Progenitor cell of endocrine pancreas (in vitro differentiated cells): ENCODE measurements at places on chromosomes 13 and 19. TPM values are rescaled to one million over a fixed set of nuclear protein-coding genes. Genes with fewer than 3 reads are reported as not detected.

Gene LILRB5
- not detected in 2 replicates for total RNA-seq

Gene LPAR2
- 164 and 170 TPM in 2 replicates for total RNA-seq

Gene TMEM86B
- total RNA-seq, result 10.0 and 12.0 TPM in 2 replicates

Gene PCDH9
- 1.7 and 2.3 TPM in 2 replicates for total RNA-seq

Gene FCAR
- not detected in 2 replicates for total RNA-seq

Gene LMTK3
- 11.4 and 12.7 TPM in 2 replicates for total RNA-seq

Gene FXYD1
- not detected in 2 replicates for total RNA-seq

Gene ACP7
- not detected in 2 replicates for total RNA-seq

GRCh38 chr13:20395061-20395916 is 130.4 kb downstream of the CRYL1 start:
- DNase-seq, result no peak

DNA sequence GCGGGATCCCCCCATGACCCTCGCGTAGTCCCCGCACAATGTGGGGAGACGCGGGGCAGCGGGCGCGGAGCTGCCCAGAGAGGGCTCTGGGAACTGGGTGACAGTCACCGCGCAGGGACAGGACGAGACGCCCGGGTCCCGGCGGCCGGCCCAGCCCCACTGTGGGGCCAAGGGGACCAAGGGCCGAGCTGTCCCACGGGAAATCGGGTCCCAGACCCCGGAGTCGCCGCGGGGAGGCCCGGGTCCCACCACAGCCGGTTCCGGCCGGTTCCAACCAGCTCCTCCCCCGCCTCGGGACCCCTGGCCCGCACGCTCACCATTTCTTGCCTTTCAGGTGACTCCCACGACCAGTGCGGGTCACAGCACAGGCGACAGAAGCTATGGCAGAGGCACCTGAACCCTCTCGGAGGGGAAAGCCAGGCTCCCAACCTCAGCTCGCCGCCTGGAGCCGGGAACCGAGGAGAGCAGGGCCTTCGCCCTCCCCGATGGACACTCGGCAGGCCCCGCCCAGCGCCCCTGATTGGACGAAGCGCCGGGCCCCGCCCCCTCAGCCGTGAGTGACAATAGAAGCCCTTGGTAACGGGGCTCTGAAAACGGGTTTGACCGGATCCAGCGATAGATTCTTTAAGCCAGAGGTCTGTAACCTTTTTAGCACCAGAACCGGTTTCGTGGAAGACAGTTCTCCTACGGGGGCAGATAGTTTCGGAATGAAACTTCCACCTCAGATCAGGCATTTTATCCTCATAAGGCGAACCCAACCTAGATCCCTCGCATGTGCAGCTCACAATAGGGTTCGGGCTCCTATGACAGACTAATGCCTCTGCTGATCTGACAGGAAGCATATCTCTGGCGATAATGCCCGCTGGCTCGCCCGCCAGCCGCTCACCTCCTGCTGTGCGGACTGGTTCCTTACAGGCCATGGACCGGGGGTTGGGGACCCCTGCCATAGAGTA is at the start of gene ZNF433:
ZNF433 (minus strand) TSS at position 460 of the 953 bp plus-strand sequence; CDS start at position 320, 140 bp downstream.
- peak; percentile 98 for DNase-seq

DNA sequence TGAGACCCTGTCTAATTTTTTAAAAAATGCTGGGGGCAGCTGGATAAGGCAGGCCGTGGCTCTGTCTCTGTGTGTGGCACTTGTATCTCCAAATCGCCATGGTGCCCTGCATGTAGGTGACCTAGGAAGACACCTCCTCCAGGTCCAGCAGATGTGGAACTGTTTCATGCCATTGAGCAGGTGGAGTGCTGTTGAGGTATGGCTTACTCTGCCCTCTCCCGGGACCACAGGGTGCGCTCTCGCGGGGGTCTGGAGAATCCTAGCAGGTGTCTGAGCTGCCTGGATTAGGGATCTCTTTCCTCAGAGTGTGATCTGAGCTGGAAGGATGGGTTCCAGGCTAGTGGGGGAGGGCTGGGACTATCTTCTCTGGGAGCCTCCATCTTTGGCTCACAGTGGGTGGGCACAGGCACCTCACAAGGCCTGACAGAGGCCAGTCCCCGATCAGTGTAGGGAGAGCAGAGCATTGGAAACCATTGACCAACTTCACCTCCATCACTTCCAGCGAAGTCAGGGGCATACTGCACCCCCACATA is 67.7 kb upstream of the TM9SF2 start:
- no peak for DNase-seq

DNA sequence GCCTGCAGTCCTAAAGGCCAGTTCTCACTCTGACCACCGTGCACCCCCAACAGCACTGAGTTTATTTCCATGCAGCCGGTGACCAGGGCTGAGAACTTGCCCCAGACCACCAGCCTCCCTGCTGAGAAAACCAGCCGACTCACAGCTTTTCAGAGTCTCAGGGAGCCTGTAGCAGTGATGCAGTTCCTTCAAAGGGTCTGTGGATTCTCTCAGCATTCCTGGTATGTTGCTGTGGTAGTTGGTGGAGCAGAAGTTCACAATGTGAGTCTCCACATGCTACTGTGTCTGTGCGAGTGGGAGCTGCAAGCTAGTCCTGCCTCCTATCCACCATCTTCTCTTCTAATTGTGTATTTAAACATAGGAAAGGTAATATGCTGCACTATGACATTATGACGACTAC is 254.9 kb upstream of the KLF12 start:
- DNase-seq, result no peak

DNA sequence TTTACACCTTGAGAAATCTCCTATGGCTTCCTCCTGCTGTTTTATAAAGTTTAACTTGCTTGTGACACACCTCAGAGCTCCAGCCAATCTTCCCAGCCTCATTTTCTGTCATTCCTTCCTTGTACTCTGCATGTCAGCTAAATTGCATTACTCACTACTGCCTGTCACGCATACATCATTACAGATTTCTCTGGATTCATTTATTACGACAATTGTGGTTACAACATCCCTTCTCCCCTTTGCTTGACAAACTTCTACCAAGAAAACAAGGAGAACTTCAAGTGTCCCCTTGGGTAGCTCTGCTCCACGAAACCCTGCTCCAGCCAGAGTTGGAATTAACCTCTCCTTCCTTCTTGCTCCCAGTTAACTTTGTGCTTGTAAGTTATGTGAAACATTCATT is 22.0 kb upstream of the GPR18 start:
- no peak for DNase-seq

- DNase-seq, result no peak
These were observed 168.7 kb upstream of the MYO16 start for GRCh38 chr13:108460746-108461145.

- no peak for DNase-seq
These were observed 65.4 kb upstream of the WDFY2 start for GRCh38 chr13:51518827-51519226.

- DNase-seq, result no peak
These were observed 68.4 kb downstream of the TEX26 start for GRCh38 chr13:31000889-31001288.

DNA sequence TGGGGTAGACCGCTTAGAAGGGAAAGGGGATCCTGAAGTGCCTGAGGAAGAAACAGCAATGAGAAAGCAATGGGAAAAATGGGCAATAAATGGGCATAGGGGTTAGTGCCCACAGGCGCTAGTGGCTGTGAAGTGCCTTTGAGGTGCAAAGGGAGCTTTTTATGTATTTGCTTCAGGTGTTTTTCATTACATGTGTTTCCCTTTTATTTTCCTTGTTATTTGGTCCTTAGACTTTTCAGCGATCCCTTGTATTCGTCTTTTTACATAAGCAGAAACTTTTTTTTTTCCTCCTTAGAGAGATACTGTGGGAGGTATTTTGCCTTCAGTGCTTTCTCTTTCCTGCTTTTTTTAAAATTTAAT is 19.6 kb downstream of the NFIX start:
- no peak for DNase-seq

- no peak for DNase-seq
These were observed 5.1 kb upstream of the GTF3A start for GRCh38 chr13:27419328-27419727.

GRCh38 chr13:44404261-44405132 is 30.9 kb downstream of the SERP2 start:
- DNase-seq, result no peak

DNA sequence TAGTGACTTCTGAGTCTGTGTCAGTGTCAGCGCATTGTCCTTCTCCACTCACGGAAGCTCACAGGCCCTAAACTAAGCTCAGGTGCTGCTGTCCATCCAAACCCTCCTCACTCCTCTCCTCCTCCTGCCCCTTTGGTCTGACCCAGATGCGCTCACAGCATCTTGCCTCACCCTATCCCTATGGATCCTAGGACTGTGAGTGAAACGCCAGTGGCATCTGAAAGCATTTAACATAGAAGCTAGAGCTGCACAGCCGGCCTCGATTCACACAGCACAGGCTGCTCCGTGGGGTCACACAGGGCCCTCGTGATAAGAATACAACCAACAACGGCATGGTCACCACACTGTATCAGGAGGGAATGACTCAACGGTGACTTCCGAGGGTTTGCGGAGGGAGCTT is 149.1 kb upstream of the SPACA7 start:
- DNase-seq, result no peak

- DNase-seq, result no peak
These were observed 24.3 kb upstream of the CEACAM21 start for GRCh38 chr19:41551711-41552110.

- DNase-seq, result peak; percentile 31
These were observed 65.9 kb upstream of the ZNF599 start for GRCh38 chr19:34838753-34839431.

GRCh38 chr13:39536274-39536673 is 66.7 kb downstream of the LHFPL6 start:
- DNase-seq, result no peak

- no peak for DNase-seq
These were observed 78.3 kb downstream of the FOXO1 start for GRCh38 chr13:40588101-40588500.

- DNase-seq, result no peak
These were observed 23.4 kb downstream of the DOT1L start for GRCh38 chr19:2187159-2187558.

DNA sequence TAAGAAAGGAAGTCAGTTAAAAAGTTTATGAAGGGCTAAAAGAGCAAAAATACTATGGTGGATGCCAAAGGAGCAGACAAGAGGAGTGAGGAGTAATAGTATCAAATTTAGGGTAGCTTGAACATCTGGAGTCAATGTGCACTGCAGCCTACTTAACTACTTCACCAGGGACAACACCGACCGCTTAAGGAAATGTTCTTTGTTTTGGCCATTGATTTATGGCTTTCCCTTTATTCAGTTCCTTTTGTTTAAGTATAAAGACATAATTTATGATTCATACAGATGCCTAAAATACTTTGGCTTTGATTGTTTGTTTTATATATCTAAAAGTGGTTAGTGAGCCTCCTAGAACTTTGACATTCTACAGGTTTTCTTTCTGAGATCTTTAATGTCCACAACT is 276.3 kb upstream of the PRR20A start:
- no peak for DNase-seq

DNA sequence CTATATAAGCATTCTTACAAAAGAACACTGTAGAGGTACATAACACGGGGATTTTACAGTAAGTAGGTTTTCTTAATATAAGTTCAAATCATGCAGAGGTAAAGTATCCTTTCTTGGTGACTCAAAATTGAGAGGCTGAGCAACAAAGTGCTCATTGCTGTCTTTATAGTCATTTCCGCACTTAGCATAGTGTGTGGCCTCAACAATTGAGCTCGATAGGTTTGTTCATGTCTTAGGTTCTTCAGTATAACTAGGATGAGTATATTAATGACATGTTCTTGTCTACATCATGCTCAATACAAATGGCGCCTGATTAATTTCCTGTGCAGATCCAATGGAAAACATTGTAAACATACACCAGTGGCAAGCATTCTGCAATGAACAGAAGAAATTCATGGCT is 1.4 kb downstream of the WDFY2 start:
- DNase-seq, result no peak
